Body of pancreas (tissue), 4 donors: ENCODE measurements at places on chromosomes 4 and X. TPM values are rescaled to one million over a fixed set of nuclear protein-coding genes. Genes with fewer than 3 reads are reported as not detected.

The SATL1 gene
- not detected for total RNA-seq

The SOX3 gene
- not detected for total RNA-seq

The SYN1 gene
- 0.26 TPM for total RNA-seq

The MAGEB1 gene
- total RNA-seq, result not detected

The CAPN6 gene
- total RNA-seq, result 6.9 TPM

The RGN gene
- 20.8 TPM for total RNA-seq

The SPCS3 gene
- 87.2 TPM for total RNA-seq

The STARD8 gene
- total RNA-seq, result 9.6 TPM

The ADGRG2 gene
- 1.0 TPM for total RNA-seq

The ATP1B4 gene
- not detected for total RNA-seq

The NPY2R gene
- under 0.01 TPM for total RNA-seq

GRCh38 chrX:37803057-37803456, 23.2 kb downstream of the CYBB start:
- no peak for DNase-seq

DNA sequence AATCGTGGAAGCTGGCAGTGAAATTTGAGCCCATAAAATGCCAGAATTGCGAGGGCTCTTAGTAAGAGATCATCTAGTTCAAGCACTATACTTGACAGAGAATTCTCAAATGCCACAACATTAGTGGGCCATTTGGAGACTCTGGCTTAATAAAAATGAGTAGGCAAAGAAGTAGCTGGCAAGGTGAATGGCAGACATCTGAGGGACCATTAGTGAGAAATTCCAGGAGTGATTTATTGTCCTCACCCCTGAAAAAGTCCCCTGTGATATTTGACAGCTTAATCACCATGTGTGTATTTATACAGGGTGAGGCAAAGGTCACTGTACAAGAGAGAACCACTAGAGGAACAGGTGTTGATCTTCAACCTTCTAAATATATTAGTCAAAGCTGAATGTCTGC, 207.5 kb downstream of the CHRDL1 start:
- DNase-seq, result no peak

- no peak for DNase-seq
These were observed 22.2 kb downstream of the SPINK2 start for GRCh38 chr4:56799161-56799759.

DNA sequence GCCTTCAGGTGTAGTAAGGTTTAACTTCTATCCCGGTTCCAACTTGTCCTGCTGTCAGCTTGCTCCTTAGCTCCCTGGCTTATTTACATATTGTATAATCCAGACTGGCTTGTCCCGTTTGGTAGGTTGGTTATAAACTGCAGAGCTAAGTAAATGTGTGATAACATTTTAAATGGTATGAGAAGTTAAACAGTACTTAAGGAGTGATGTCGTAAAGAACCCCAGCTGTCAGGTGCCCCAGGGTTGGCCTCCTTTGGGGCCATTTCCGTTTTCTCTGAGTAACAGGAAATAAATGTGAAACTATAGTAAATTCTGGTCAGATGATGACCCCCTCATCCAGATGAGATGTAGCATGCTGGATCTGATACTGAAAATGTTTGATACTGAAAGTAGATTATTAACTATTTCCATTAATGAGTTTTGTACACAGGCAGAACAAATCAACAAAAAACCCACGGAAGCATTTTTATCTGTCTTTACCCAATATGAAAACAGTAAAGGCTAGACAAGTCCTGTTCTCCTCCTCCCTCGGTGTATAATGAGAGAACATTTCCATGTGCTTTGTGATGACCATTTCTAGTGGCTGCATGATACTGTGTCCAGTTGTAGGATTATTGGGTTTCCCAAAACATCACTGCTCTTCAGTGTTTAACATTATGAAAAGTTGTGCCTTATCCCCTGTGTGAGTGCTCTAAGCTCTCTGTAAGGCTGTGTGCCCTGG, 22.4 kb downstream of the GAB1 start:
- peak; percentile 59 for DNase-seq

- no peak for DNase-seq
These were observed 23.6 kb downstream of the GLRB start for GRCh38 chr4:157099506-157099905.

GRCh38 chr4:13537011-13537831, 7.1 kb downstream of the NKX3-2 start:
- no peak for DNase-seq

DNA sequence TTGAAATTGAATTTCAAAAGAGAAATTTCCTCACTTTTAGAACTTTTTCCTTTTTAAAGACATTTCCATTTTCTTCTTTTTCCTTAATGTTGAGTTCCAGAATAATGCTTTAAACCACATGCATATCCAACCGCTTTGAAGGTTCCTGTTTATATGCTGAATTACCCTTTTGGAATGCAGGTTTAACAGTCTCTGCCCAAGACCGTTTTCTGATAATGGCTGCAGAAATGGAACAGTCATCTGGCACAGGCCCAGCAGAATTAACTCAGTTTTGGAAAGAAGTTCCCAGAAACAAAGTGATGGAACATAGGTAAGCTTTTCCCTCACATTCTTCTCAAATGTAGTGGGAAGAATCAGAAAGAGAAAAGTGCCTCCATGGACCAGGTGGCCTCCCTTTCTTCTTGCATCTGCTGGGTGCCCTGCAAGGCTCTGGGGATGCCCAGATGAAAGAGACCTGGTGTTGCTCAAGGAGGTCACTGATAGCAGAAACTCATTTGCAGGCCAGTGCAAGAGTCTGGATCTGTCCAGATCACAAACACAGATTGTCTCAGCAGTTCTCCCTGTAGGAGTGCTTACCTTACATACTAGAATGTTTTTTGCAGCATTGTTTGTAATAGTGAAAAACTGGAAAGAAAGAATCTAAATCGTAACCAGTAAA, 42.9 kb downstream of the MOSPD2 start:
- DNase-seq, result no peak

- no peak for DNase-seq
These were observed 480.1 kb upstream of the GALNT7 start for GRCh38 chr4:172688534-172688933.

DNA sequence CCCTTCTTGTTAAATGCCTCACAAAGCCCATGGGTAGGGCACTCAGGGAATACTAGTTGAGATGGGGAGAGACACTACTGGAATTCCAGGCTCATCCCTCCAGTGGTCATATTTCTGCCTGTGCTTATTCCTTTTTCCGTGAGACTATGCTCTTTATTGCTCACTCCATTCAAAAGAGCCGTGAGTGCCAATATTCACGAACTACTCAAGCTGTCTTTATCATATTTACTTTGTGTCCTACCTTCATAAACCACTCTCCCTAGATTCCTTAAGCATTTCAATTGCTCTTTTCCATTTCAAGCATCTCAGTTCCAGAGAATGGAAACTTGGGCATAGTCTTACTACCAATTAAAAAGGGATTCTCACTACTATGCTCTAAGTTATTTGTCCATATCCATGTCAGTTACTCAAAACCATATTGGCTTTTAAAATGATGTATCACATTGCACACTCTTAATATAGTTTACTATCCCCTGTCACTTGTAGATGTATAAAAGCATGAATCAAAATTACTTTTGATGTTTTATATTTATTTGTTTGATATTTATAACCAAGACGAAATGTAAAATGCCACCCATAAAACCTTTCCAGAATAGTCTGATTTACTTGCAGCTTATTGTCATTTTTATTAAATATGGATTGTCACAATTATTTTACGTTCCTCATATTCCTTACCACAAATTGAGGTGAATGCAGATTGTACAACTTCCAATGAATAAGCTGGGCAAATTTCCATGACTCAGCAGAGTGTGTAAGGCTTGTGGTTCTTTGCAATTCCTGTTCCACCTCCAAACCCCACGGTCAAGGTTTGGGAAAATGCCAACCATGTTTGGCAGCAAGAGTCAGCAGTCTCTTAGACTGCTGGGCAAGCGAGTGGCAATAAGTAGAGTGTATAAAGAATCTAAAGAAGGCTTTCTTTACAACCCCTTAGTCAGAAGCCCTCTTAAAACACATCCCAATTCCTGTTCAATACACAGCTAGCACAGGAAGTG, 24.4 kb downstream of the ENOX2 start:
- DNase-seq, result peak; percentile 74

- no peak for DNase-seq
These were observed 76.5 kb upstream of the BOD1L1 start for GRCh38 chr4:13704035-13704434.

DNA sequence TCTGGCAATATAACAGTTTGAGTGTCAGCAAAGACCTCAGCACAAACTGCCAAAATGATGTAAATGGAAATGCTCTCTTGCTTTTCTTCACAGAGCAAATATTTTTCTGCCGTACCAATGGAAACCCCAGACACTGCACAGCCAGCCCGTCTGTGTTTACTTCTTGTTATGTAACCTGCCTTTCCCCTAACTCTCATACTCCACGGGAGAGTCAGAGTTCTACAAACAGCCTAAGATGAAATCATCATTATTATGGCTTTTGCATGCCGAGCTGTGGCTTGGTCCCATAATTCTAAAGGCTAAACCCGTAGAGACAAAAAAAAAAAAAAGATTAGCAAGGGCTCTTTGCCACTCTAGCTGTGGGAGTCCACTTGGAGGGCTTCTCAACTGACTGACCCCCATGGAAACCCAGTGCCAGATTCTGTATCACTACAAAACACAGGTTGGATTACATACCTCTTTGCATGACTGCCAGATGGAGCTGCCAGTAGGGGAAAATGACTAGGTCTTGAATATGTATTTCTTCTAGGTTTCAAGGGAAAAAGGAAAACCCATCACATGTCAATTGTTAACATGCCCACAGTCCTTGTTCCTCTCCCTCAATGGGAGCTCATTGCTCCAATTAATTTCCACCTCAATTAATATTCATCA, 197.2 kb upstream of the CNKSR2 start:
- DNase-seq, result no peak

DNA sequence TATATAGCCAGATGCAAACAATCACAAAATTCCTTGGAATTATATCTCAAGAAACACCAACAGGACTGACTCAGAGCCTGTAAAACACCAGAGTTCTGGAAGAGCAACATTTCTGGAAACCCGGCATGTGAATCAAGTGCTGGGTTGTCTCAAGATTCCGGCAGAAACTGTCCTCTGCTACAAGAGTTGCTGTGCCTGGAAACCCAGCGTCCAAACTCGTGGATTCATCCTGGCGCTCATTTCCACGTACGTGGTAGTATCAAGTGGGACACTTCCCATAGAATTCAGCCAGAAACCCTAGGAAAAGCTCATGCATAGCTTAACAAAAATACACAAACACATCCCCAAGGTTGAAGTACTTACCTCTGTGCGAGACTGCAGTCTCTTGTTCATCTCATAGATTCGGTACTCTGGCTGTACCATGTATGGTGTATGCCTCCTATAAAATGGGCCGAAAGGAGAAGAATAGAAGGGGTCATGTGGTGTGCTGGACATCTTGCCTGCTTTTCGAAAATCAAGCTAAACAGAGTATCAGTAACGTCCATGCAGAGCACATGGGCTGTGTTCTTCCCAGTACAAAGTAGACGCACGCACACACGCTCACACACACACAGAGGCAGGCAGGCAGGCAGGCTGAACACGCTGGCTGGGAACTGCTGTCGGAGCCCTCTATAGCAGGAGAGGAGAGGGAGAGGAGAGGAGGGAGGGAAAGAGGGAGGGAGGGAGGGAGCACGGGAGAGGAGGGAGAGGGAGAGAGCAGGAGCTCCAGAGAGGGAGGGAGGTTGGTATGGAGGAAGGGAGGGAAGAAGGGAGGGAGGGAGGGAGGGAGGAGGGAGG, at the start of gene LDB2:
LDB2 (minus strand) TSS at position 655 of the 837 bp plus-strand sequence.
- peak; percentile 26 for DNase-seq

DNA sequence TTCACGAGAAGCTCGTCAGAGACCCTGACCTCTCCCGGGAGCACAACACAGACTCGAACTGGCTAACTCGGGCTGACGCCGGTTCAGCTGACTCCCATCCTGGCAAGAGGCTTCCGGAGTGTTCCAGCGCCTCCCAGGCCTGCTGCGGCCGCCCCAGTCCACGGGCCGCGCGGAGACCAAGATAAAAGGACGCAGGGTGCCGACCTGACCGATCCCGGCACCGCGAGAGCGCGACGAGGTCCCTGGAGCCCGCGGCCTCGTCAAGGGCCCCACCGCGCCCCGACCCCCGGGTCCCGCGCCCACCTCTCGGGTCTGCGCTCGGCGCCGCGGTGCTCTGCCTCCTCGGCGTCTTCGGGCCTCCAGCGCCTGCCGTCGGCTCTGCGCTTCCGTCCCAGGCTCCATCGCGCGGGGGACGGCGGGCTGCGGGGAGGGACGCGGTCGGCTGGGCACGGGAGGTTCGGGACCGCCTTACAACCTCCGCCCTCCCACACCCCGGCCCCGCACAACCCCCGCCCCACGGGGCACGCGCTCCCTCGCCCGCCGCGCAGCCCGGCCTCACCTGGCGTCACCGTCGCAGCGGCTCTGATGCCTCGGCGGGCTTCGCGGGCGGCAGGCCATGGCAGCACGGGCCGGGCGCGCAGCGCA, 426 bp downstream of the SLBP start:
- peak; percentile 63 for DNase-seq

GRCh38 chr4:175674219-175674618, 137.8 kb downstream of the GPM6A start:
- no peak for DNase-seq

GRCh38 chr4:10173754-10174749, 57.5 kb upstream of the WDR1 start:
- DNase-seq, result peak; percentile 79

DNA sequence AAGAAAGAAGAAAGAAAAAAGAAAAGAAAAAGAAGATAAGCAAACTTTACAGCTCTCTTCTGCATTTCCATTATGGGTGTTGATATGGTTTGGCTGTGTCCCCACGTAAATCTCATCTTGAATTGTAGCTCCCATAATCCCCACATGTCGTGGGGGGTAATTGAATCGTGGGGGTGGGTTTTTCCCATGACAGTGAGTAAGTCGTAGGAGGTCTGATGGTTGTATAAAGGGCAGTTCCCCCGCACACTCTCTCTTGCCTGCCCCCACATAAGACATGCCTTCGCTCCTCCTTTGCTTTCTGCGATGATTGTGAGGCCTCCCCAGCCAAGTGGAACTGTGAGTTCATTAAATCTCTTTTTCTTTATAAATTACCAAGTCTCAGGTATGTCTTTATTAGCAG, 7.3 kb upstream of the RAB9A start:
- no peak for DNase-seq
